Activated naive CD8-positive, alpha-beta T cell treated with anti-CD3 and anti-CD28 coated beads for 36 hours (primary cell): ENCODE measurements at places on chromosomes 5 and 9. TPM values are rescaled to one million over a fixed set of nuclear protein-coding genes. Genes with fewer than 3 reads are reported as not detected.

DNA sequence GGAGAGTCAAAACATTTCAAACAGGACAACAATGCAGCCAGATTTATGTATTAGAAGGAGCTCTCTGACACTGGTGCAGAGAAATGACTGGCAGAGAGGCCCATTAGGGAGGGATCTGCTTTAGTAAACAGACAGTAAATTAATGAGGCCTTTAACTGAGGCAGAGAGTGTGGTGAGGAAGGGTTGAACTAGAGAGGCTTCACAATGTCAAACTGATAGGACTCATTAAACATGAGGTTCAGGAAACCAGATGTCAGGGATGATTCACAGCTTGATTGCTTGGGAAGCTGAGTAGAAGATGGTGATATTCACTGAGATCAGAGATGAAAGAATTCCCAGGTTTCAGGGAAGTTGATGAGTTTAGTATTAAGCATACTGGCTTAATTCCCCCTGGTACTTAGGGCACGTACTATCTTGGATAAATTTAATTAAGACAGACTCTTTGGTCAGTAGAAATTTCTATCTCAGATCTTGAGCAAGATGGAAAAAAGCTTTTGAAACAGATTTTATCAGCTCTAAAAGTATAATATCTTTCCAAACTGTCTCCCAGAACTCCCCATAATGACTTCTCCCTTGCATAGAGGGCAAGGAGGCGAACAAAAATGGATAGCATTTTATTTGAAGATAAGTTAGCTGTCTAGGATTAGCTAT lies 8.6 kb upstream of the MUSK start:
- no peak for DNase-seq
- H3K4me3 ChIP-seq: no peak overlapping the region
- no peaks in the 10 kb centered on the region for H3K4me1 ChIP-seq
- no peak overlapping the region for H3K27ac ChIP-seq
- no peaks in the 10 kb centered on the region for H3K36me3 ChIP-seq

DNA sequence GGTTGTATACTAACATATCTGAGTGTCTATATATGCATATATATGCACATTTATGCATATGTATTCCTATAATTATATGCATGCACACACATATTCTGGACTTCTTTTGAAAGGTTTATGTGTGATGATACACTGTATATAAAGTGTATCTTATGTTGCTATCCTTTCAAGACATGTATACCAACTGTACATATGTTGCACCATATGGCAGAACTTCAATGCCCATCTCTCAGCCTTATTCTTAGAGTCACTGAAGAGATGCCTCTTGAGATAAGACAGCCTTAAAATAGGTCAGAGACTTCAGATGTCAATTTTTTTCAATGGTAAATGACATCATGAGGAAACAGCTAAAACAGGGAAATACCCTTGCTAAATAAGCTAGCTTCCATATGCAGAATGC lies 461.4 kb downstream of the SPATA31D1 start:
- H3K4me3 ChIP-seq: no peak overlapping the region
- no peak for DNase-seq
- H3K36me3 ChIP-seq: no peaks in the 10 kb centered on the region

GRCh38 chr5:112479418-112479817 lies 60.3 kb upstream of the EPB41L4A start:
- no peaks in the 10 kb centered on the region for H3K36me3 ChIP-seq
- peaks cover under 1% of the 10 kb centered on the region for H3K27me3 ChIP-seq
- no peak overlapping the region for H3K4me3 ChIP-seq
- H3K27ac ChIP-seq: no peak overlapping the region

DNA sequence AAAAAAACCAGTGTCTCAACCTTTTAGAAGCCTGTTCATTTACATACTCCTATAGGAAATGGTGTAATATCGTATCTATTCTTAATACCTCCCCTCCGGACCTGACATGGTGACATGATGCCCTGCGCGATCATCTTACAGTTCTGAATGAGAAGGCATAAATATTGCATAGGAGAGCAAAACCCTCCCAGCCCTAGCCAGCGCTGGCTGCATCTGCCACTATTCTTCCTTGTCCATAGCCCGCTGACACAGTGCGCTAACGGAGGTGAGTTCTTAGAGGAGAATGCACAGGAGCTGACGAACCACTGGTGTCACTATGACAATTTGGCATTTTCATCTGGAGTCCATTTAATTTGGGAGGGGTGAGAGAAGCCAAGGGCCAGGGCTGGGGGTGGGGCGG lies 290.1 kb downstream of the EFNA5 start:
- no peaks in the 10 kb centered on the region for H3K4me1 ChIP-seq
- no peak overlapping the region for H3K4me3 ChIP-seq
- no peaks in the 10 kb centered on the region for H3K27me3 ChIP-seq
- no peaks in the 10 kb centered on the region for H3K36me3 ChIP-seq
- no peak for DNase-seq

Gene PRUNE2
- not detected for total RNA-seq
